Globus pallidus (tissue), 1 donor: ENCODE measurements at places on chromosomes 2 and 18.

- DNase-seq = no peak
Observed at GRCh38 chr2:98468621-98469236, 24.1 kb downstream of the INPP4A start.

DNA sequence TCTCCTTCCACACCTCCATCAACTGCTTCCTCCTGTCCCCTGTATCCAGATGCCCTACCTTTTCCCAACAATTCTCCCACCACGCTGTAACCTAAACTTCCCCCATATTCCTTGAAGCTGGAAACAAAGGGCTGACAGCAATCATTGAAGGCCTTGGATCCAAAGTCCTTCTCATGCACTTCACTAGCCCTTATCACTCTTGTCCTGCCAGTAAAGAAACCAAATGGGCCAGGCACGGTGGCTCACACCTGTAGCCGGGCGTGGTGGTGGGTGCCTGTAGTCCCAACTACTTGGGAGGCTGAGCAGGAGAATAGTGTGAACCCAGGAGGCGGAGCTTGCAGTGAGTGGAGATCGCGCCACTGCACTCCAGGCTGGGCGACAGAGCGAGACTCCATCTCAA lies 11.9 kb upstream of the ADNP2 start:
- DNase-seq = no peak

DNA sequence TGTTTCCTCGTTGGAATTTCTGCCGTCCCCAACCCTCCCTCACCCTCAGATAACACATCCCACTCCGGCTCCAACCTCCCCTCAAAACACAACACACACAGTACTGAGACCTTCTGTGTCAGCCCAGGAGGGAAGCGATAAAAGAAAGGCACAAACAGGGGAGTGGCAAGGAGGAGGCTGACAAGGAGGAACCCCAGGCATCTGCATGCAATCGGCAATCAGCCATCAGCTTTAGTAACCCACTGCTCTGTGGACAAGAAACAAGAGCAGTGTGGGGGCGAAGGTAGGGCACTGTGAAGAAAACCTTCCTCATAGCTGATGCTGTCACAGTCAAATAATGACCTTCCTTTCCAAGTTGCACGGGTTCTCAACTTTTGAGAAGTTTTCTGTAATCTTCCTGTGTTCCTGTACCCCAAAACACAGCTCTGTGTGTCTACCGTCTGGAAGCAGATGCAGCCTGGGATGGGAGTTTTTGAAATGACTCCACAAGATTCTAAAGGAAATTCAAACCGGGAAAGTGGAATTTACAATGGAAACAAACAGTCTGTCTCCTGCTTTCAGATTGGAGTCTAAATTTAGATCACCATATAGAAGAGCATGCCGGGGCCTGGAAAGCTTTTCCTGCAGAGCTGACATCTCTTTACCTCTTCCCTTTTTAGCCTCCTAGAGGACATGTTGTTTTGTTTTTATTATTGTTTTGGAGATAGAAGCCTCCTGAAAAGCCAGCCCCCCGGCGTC lies 16.4 kb upstream of the LPIN2 start:
- no peak for DNase-seq

- peak; percentile 11 for DNase-seq
Observed at GRCh38 chr2:189210250-189211087, 30.9 kb upstream of the COL5A2 start.

GRCh38 chr18:59748628-59749360 lies 51.6 kb upstream of the CCBE1 start:
- DNase-seq = no peak

DNA sequence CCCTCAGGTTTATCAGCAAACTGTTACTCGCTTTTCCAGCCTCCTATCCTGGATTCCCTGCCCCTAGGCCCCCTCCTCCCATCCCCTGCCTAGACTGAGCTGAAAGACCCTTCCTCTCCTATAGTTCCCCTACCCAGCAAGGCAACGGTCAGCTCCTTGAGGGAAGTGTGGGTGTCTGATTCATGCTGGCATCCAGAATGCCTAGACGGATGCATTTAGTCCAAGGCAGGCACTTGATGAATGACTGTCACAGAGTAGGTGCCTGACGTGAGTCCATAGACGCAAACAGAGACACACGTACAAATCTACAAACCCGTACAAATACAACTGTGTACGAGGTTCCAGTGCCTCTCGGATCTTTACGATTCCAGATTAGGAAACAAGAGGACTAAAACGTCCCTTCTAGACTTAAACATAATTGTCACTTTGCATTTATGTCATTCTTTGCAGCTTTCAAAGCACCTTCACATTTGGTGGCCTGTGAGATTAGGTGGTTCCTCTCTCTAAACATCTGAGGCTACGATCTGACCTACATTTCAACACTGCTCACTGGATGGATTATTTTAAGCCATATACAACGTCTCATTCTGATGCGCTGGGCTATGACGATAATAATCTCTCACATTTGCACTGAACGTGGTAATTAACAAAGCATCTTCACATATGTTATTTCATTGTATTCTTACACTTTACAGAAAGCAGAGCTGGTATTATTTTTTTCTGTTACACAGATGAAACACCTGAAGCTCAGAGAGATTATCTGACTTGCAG lies 36.7 kb downstream of the DNMT3A start:
- no peak for DNase-seq

DNA sequence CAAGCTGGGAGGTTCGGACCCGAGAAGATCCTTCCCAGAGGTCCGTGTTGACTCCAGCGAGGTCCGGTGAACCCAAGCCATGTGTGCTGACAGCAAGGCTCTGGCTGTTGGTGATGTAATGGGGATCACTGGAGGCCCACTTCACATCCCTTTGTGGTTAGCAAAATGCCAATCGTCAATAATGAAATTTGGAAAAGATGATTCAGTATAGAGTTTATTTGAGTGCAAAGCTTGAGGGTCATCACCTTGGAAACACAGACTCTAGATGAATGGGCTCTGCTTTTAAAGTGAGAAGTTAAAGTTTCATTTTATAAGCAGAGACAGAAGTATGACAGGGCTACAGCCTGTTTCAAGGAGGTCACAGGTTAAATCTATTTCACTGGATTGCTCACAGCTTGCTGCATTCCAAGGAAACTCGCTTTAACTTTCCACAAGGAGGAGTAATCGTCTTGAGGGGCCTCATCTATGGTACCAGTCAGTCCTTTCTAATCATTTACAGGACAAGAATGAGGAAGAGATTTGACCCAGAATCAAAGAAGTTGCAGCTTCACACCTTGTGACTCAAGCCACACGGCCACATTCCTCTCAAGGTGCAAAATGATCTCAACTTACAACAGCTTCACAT lies 140.5 kb downstream of the TPO start:
- DNase-seq = no peak

DNA sequence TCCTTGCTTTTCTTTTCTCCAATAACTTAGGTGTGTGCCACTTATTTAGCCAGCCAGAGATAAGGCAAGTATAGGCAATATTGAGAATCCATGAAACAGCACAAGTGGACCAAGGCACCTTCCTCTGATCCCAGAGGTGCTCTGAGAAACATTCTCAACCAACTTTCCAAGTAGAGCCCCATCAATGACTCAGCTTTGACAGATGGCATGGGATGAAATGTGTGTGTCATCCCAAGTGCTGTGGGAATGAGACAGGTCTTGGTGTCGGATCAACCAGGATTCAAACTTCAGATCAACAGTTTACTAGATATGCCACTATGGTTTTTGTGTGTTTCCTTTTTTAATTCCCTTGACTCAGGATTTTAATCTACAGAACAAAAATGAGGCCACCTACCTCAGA lies 164.0 kb downstream of the GRB14 start:
- no peak for DNase-seq

GRCh38 chr18:57801761-57802212 lies 1.3 kb downstream of the ATP8B1 start:
- DNase-seq = no peak

DNA sequence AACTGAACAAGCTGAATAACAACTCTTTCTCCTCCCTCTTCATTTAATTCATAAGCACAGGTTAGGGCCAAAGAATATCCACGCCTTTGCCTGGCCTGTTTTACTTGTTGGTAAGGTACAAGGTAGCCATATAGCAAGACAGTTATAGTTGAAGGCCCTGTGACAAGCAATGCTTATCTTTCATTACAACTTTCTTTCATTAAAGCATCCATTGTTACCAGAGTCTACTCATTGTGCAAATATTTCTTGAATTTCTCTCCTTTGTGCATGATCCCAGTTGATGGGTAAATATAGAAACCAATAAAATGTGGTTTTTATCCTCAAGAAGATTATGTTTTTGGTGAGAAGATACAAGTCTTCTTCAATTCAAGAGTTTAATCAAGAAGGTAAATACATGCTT lies 140.2 kb downstream of the UBE2E3 start:
- no peak for DNase-seq

GRCh38 chr18:49697757-49698524 lies 115.4 kb downstream of the ACAA2 start:
- no peak for DNase-seq

DNA sequence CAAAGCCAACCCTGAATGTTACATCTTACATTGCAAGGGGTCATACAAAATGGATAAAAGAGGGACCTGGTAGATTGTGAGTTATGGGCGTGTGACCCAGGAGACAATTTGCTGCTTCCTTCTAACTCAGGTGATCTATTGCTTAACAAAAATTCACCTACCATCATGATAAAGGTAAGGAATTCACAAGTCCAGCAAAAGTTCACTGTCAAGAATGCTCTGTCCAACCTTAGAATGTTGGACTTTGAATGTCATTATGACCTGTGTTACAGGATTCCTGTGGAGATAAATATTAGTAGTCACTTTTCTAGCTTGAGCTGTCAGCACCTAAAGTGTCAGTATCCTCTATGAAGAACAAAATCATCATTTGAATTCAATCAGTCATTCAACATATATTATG lies 7.9 kb upstream of the KLF7 start:
- no peak for DNase-seq

DNA sequence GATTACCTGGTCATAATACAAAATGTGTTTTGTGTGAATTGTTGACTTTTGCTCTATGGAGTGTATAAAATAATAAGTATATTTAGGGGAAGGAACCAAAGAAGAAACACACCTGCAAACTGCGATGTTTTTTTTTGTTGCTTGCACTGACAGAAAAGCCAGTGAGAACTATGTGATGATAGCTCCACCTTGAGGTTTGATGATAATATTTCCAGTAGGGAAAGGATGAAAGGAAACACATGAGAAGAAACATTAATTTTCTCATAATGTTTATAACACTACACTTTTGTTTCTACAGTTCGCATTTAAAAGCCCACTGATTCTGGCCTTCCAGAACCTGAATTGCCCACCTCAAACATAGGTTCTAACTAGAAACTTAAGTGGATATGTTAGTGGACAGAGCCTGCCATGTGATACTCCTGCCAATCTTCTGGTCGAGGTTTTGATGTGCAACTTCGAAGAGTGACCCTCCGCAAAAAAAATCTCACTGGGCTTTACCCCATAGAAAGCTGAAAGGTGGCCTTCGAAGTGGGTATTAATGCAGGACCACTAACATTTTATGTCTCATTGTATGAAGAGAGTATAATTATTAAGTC lies 476.4 kb upstream of the SPHKAP start:
- DNase-seq = peak; percentile 53

DNA sequence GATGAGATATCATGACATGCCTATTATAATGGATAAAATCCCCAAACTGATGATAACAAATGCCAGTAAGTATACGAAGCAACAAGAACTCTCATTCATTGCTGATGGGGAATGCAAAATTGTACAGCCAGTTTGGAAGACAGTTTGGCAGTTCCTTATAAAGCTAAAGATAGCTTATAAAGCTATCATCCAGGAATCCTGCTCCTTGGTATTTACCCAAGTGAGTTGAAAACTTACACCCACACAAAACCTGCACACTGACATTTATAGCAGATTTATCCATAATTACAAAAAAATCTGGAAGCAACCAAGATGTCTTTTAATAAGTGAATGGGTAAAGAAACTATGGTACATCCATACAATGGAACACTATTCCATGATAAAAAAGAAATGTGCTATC lies 59.5 kb upstream of the FAM124B start:
- no peak for DNase-seq

DNA sequence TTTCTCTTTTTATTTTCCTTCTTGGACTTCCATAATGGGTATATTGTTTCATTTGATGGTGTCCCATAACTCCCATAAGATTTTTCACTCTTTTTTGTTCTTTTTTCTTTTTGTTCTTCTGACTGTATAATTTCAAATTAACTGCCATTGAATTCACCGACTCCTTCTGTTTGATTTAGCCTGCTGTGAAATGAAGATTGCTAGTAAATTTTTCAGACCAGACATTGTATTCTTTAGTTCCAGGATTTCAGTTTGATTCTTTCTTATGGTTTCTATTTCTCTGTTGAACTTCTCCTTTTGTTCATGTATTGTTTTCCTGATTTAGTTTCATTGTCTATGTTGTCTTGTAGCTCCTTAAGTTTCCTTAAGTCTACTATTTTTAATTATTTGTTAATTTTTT lies 87.6 kb upstream of the SPOPL start:
- DNase-seq = no peak

DNA sequence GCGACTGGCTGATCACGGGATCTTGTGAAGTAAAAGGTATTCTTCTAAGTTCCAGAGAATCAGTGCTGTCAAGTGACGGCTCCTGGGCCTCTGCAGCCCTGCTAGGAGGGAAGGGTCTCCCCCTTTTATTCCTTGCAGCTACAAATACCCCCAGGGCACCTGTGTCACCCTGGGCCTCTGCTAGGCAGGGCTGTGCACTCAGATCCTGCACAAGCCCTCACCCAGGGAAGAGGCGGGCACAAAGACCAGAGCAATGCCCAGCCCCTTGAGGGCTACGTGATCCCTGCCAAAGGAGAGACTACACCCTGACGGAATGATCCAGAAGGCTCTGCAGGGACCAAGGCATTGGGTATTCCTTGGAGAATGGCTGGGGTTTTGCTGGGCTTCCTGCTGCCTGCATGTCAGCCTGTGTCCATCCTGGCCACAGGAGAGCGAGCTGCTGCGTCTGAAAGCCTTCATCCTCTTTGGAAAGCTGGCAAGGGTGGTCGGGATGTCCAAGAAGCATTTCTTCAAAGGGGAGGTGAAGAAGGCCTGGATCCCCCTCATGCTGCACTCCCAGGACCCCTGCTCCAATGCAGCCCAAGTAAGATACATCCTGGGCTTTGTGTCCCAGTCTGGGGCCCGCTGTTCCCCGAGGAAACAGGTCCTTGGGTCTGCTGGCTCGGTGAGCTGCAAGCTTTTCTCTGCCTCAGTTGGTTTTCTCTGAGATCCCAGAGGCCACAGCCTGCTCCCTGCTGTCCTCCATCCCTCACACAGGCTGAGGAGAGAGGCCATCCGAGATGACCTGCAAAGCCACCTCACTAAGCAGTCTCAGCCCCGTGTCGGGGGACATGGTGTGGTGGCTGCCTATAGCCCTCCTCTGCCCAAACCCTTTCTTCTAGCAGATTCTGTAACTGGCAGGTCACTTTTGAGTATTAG lies 24.9 kb downstream of the HJURP start:
- DNase-seq = no peak

GRCh38 chr18:76498064-76498463 lies 3.0 kb upstream of the ZNF516 start:
- DNase-seq = no peak

GRCh38 chr18:45548614-45549013 lies 66.7 kb upstream of the SLC14A2 start:
- no peak for DNase-seq
